ENCODE measurements at places on chromosomes 1 and 21. TPM values are rescaled to one million over a fixed set of nuclear protein-coding genes. Genes with fewer than 3 reads are reported as not detected.

GRCh38 chr1:71987181-71987580, 295.2 kb downstream of the NEGR1 start:
- no peak for DNase-seq

Gene CSDE1
- total RNA-seq, result 724 TPM

GRCh38 chr1:89833183-89834082, 12.6 kb downstream of the LRRC8D start:
- no peak for DNase-seq

- no peak for DNase-seq
Measured at GRCh38 chr21:18340387-18340942, 63.1 kb downstream of the TMPRSS15 start.

- DNase-seq, result no peak
Measured at GRCh38 chr1:198387587-198387986, 152.9 kb downstream of the ATP6V1G3 start.

GRCh38 chr1:207398986-207399385, 55.1 kb upstream of the CR2 start:
- no peak for DNase-seq

GRCh38 chr1:151352021-151352718, 5.1 kb upstream of the RFX5 start:
- no peak for DNase-seq

Gene THEM5
- total RNA-seq, result not detected

- peak; percentile 94 for DNase-seq
Measured at GRCh38 chr1:22773981-22774832, 63.6 kb downstream of the EPHB2 start.

DNA sequence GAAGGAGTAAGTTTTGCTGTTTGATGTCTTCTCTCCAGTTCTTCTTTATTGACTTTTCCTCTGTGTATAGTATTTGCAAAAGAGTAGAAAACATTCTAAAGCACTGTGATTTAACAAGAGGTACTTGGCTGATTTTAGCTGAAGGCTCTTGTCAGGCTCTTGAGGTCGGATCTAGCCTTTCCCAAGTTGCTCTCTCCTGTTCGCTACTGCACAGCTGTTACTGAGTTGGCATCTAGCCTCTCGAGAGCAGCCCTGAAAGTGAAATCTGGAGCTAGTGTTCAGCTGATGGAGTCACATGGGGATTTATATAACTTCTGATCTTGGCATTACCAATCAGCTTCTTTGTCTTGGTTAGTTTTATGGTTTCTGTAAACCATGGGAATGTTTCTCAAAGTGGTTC, 193.1 kb downstream of the RYR2 start:
- DNase-seq, result no peak

Gene NCAM2
- total RNA-seq, result 5.5 TPM

GRCh38 chr1:226635456-226635941, 86.9 kb downstream of the STUM start:
- DNase-seq, result peak; percentile 63

GRCh38 chr1:246805135-246805716, 81.0 kb downstream of the SCCPDH start:
- DNase-seq, result no peak

Gene CELA3B
- not detected for total RNA-seq

- DNase-seq, result peak; percentile 70
Measured at GRCh38 chr1:7584643-7585042, 186.5 kb upstream of the VAMP3 start.

DNA sequence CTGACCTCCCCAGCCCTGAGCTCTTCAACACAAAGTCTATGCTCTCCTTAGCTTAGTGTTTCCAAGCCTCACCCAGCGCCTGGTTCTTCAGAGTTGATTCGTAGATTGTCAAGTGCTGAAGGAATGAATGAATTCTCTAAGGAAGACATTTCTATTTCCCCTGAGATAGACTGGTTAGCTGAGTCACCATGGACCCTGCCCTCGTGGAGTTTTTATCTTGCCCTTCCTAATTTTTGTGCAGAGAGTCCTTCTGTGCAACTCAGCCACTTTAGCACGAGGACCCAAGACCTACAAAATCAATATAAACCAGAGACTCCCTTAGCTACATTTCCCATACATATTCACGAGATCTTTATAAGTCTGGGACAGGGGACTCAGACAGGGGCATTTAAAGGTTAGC, 2.6 kb upstream of the CD244 start:
- DNase-seq, result no peak

DNA sequence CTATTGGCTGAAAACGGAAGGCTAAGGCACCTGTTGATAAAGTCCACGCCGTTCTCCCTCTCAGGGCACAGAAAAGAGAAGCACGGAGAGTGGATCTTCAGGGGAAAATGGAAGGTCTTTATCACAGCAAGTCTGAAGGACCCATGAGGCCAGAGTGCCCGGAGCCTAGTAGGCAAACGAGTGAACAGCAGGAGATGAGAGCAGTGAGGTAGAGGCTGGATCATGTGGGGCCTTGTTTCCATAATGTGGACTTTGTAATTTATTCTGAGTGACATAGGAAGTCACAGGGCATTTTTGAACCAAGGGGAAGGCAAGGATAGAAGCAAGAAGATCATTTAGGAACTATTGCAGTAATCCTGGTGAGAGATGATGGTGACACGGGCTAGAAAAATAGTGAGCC, 287.2 kb upstream of the NRIP1 start:
- DNase-seq, result no peak

Gene GNG4
- total RNA-seq, result 0.38 TPM

DNA sequence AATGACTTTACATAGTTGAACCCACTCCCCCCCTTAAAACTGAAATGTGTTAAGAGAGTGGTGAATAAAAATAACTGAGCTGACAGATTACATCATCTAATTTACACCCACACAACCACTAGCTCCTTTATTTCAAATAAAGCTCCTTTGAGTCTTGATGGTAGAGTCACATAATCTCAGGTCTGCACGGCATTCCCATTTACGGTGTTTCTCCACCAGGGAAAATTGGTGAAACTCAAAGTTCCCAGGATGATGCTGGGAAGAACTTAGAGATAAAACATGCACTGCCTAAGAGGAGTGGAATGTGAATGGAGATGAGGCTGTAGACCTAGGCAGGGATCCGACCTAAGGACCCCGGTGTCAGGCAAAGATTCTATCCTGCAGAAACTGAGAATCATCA, 727.8 kb upstream of the ADAMTS5 start:
- DNase-seq, result no peak

DNA sequence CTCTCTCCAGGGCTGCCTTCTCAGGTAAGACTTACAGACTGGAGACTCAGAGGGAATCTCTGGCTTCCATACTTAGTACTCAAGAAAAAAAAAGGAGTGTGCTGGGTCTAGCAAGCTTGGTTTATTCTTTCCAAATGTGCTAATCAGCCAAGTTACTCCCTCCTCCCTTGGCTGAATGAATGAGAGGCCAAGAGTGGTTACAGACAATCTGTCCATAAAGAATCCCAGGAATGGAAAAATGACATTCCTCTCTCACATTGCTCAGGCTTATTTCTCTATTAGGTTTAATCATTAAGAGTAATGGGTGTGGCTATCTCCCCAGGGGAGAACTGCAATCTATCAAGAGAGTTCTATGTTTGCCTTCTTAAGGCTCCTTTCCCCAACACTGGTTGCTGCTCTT, 547.3 kb upstream of the PLXNA2 start:
- no peak for DNase-seq

Gene SRRM1
- 93.8 TPM for total RNA-seq

Gene SPAG17
- total RNA-seq, result not detected

Gene KCNA3
- total RNA-seq, result 0.60 TPM

DNA sequence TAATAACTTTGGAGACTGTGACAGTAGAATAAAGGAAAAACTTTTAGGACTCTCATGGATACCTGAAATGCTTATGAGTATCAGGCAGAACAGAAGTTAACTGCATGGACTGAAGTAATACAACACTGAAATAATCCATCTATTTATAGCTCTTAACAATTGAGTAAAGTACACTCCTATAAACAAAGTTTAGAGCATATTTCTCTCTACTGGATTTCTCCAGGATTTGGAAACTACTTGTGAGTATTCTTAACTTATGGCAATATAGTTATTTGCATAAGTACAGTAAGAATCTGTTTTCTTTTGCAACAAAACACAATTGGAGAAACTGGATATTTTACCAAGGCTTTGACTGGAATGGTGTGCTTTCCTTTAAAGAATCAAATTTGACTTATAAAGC, 9.9 kb upstream of the CD48 start:
- DNase-seq, result no peak

Gene GREM2
- total RNA-seq, result 4.9 TPM

DNA sequence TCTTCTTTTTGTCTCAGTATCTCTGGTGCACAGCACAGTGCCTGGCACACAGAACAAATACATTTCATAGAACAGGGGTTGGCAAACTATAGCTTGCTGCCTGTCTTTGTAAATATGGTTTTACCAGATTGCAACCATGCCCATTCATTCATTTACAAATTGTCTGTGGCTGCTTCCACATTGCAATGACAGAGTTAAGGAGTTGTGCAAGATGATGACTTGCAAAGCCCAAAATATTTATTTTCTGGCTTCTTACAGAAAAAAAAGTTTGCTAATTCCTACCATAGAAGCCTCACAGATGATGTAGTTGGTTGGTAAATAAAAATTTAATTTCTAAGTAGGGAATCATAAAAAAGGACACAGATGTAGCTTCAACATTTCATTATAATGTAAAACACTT, 11.2 kb upstream of the HMGB4 start:
- DNase-seq, result no peak

DNA sequence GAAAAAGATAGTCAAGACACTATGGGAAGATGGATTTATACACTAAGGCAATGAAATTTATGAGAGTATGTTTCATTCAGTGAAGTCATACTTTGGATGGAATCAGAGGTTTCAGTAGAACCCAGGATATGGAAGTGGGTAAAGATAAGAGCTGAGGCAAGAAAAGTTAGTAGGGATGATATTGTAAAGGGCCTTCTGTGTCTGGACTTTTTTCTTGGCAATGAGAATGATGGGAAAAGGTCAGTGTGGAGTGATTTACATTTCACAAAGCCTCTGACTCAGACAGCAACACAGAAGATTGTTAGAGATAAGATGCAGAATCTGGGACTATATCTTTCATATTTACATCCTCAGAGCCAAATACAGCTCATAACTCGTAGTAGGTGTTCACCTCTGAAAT, 32.1 kb downstream of the SH3BGR start:
- no peak for DNase-seq

- DNase-seq, result no peak
Measured at GRCh38 chr1:168583571-168583970, 7.2 kb downstream of the XCL1 start.

Gene SYTL1
- 1.6 TPM for total RNA-seq

- DNase-seq, result no peak
Measured at GRCh38 chr1:218772575-218772974, 401.1 kb upstream of the LYPLAL1 start.

Gene MFSD2A
- 0.69 TPM for total RNA-seq

GRCh38 chr1:212959266-212960220, 9.2 kb downstream of the VASH2 start:
- peak; percentile 73 for DNase-seq

Data from posterior vena cava (tissue), 2 donors.